ENCODE measurements at places on chromosomes 3 and 15.

DNA sequence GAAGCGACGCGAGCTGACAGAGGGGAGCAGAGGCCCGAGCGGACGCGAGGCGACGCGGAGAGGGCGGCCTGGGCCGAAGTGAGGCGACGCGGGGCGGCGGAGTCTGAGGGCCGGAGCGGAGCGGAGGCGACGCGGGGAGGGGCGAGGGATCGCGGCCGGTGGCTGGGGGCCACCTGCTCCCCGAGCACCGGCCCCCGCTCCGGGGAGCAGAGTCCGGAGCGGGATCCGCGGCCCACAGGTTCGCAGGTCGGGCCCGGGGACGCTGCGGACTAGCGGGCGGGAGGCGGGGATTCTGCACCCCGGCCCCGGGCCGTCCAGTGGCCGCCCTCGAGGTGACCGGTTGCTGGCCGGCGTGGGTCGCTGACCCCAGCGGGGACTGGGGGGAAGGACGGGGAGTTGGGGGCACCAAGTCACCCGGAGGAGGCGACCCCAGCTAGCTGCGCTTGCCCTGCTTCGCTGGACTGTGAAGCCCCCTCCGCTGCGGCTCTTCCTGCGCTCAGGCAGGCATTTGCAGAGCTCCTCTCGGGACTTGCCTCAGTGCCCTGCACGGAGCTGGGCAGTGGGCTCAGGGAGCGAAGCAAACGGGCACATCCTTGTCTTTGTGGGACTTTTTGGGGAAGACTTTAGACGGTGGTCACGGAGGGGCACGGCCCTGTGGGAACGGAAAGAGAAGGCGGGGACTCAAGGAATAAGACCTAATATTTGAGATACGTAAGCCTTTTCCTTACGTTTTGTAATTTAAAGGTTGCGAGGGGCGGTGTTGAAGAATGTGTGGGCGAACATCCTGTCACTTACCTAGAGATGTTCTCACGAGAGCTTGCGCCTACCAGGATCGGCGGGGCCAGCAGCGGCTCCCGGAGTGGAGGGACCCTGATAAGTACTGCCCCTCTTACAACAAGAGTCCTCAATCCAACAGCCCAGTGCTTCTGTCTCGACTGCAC lies 566 bp downstream of the HMCES start:
- DNase-seq = peak; percentile 56

GRCh38 chr3:8538913-8539312 lies 37.3 kb downstream of the LMCD1 start:
- no peak for DNase-seq

GRCh38 chr3:58866079-58866478 lies 183.7 kb downstream of the CFAP20DC start:
- DNase-seq = no peak

- no peak for DNase-seq
These were observed 1.8 kb downstream of the ARNT2 start for GRCh38 chr15:80405970-80406369.

DNA sequence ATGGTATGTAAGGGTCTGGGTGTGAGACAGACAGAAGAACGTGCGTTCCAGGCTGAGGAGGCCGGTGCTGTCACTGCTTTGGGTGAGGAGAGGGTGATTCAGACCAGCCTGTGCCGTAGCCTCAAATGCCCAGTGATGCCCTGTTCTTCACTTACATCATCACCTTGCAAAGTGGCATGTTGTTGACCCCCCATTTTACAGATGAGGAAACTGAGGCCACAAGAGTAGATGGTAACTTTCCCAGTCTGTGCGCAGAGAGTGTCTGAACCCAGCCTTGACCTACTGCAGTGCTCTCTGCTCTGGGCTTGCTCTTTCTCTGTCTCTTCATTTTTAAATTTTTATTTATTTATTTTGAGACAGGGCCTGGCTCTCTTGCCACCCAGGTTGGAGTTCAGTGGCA lies 1.6 kb upstream of the CTSH start:
- no peak for DNase-seq

DNA sequence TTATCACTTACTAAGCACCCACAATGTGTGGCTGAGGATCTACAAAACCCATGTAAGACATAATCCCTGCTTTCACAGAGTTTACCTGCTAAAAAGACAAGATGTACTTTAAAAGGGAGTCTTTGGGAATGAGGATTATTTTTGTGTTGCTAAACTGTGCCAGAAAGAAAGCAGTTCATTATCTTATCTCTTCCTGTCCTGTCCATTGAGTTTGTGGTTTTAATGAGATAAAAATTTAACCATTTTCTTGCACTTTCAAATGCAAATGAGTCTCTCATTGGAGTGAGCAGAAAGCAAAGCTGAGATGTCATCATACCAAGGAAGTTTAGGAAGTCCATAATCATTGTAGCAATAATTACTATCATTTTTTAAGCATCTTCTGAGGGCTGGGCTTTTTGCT lies 231.2 kb upstream of the ADAMTS9 start:
- no peak for DNase-seq

GRCh38 chr15:77821188-77821958 lies 188.7 kb upstream of the LINGO1 start:
- DNase-seq = peak; percentile 74

DNA sequence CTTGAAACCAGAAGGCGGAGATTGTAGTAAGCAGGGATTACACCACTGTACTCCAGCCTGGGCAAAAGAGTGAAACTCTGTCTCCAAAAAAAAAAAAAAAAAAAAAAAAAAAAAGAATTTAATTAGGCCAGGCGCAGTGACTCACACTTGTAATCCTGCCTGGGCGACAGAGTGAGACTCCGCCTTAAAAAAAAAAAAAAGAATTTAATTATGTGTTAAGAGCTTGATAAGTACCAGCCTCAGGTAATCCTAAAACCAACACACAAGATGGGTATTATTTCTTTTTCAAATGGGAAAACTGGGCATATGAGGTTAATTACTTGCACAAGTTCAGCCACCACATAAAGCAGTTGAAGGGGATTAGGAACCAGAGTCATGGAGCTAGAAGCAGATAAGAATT lies 49.0 kb downstream of the PBRM1 start:
- no peak for DNase-seq

GRCh38 chr3:170205302-170205701 lies 16.9 kb upstream of the PRKCI start:
- no peak for DNase-seq

GRCh38 chr3:107841831-107842230 lies 249.0 kb downstream of the CD47 start:
- DNase-seq = no peak

GRCh38 chr3:16148783-16149182 lies 25.7 kb upstream of the GALNT15 start:
- DNase-seq = peak; percentile 95

- DNase-seq = peak; percentile 67
These were observed 172.5 kb upstream of the LRIG1 start for GRCh38 chr3:66673293-66673692.
